ENCODE measurements at places on chromosomes 11 and 22.

DNA sequence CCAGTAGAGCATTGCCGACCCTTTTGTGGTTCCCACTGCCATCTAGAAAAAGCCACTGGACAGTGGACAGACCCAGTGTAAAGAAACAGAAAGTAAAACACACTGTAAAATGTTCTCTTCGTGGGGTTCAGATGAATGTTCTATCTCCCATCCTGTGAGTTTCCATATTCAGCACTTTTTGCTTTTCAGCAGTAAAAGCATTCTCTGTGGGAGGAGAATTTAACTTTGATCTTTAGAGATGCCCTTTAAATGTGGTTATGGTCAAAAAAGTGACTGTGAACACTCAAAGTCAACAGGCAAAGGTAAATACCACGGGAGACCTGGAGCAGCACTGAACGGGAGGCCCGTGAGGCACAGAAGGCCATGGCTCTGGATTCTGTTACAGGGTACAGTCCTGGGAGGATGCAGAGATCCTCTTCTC, 53.9 kb downstream of the FLI1 start:
- DNase-seq, result no peak

- DNase-seq, result no peak
These were observed 83.2 kb downstream of the GRIK4 start for GRCh38 chr11:120594746-120595145.

GRCh38 chr22:30889268-30889995, 79.1 kb downstream of the MORC2 start:
- no peak for DNase-seq

DNA sequence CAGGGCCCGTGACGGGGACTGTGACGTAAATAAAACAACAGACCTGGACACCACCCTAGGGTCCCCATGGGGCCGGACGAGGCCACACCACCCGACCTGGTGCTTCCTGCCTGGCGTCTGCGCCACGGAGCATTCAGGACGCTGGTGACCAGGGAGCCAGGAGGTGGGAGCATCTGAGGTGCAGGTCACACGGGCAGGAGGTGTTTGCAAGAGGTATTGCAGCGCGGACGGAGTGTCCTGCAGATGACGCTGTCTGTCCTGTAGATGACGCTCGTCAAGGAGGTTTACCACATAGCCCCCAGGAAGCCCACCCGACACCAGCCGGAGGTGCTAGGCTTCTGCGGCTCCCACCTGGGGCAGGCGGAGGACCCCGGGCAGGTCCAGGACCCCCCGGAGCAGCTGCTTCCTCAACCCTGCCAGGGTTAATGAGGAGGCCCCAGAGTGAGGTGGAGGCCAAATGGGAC, 986 bp upstream of the MUC5B start:
- DNase-seq, result no peak

DNA sequence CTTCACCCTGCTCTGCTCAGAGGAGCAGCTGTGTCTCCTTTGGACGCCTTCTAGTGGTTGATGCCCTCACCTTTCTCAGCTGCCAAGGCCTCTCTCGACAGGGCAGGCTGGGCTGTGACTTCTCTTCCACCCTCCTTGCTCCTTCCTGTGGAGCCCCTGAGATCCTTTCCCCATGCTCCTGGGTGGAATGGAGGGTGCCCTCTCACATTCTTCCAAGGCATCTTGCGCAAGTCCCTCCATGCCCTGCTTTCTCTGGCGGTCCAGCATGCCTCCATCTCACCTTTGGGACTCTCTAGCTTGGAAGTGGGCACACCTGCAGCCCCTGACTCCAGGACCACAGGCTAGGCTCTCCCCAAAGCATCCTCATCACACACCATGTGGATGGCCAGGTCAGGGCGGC, 68.9 kb downstream of the BMAL1 start:
- DNase-seq, result no peak
